Stimulated activated CD8-positive, alpha-beta memory T cell treated with anti-CD3 and anti-CD28 coated beads, Interleukin-7, amount 100 ng/mL, for 4 hours (primary cell): ENCODE measurements at places on chromosomes 16 and 17.

DNA sequence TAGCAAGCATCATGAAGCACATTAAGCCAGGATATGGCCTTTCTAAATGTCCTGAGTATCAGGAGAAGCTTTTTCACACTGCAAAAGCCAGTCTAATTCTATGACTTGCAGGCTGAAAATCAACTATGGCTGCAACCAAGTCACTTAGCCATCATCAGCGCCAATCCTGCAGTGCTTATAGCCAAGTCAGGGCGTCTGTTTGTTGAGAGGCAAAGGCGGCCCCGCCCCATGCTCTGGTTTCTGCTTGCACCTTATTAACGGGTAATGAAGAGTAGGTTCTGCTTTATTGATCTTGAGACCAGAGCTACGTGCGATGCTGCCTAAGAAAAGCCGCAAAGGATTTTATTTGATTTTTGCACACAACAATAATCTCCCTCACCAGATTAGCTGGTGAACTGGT lies 88.4 kb downstream of the CDH13 start:
- DNase-seq: no peak

- DNase-seq: no peak
Measured at GRCh38 chr16:78455861-78456260, 356.4 kb downstream of the WWOX start.

DNA sequence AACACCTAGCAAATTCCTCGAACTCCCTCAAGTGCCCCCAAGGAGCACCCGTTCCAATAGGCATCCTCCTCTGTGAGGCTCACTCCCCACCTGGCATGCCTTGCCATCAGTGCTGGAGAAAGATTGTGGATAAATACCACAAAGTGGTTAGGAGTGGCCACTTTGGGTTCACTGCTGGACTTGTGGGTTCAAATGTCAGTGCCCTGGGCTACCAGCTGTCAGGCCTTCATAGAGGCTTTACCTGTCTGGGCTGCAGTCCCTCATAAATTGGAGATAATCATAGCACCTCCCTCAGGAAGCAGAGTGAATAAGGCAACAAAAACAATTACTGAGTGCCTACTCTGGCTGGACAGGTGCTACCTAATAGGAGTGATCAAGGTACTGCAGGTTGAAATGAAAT lies 1.5 kb upstream of the SYT17 start:
- DNase-seq: no peak

DNA sequence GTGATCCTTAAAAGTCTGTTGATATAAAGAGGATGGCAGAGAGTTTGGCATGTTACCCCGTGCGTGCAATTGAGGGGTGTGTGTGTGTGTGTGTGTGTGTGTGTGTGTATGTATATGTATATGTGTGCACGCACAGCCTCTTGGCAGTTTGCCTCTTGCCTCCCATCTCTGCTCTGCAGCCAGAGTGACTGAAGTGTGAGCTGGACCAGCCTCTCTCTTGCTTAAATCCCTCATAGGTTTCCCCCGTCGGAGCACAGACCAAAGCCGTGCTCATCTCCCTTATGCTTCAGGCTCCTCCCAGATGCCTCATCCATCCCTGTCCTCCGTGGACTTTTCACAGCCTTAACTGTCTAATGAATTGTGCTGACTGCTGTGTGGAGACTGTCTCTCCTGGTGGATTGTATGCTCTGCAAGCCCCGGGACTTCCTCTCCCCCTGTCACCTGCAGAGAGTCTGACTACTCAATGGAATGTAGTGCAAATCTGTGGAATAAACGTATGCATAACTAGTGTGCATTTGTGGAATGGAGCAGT lies 413.5 kb downstream of the CPPED1 start:
- DNase-seq: no peak

- DNase-seq: no peak
Measured at GRCh38 chr17:38672788-38673706, 1.7 kb downstream of the EPOP start.

- peak; percentile 78 for DNase-seq
Measured at GRCh38 chr17:4143563-4144421, 795 bp downstream of the CYB5D2 start.

- DNase-seq: no peak
Measured at GRCh38 chr16:9395958-9396359, 304.5 kb downstream of the HAPSTR1 start.

GRCh38 chr16:29141586-29142324 lies 156.9 kb downstream of the LAT start:
- no peak for DNase-seq

DNA sequence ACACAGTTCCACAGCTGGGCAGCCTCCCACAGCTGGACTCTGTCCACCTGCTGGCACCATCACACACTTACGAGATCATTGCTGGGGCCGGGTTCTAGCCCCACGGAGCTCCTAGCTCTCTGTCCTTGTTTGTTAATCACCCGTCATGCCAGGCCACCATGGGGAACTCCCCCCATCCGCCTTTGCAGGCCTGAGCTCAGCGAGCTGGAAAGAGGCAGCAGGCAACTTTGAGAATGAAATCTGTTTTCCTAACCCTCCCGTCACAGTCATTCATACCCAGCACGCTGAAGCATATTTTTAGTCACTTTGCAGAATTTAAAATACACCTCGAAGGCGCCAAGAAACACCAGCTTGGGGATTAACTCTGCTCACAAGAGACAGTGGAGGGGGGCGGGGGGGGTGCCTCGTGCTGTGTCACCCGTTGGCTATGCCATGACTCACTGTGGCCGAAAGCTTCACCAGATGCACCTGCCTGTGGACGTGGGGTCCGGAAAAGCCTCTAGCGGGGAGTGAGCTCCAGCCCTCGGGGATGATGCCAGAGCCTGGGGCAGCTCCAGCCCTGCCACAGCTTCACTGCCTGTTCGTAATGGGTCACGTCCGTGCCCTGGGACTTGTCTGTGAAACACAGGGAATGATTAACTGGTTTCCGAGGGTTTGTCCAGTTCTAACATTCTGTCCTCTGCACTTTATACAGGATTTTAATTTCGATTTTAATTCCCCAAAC lies 1.4 kb upstream of the SPNS2 start:
- no peak for DNase-seq

DNA sequence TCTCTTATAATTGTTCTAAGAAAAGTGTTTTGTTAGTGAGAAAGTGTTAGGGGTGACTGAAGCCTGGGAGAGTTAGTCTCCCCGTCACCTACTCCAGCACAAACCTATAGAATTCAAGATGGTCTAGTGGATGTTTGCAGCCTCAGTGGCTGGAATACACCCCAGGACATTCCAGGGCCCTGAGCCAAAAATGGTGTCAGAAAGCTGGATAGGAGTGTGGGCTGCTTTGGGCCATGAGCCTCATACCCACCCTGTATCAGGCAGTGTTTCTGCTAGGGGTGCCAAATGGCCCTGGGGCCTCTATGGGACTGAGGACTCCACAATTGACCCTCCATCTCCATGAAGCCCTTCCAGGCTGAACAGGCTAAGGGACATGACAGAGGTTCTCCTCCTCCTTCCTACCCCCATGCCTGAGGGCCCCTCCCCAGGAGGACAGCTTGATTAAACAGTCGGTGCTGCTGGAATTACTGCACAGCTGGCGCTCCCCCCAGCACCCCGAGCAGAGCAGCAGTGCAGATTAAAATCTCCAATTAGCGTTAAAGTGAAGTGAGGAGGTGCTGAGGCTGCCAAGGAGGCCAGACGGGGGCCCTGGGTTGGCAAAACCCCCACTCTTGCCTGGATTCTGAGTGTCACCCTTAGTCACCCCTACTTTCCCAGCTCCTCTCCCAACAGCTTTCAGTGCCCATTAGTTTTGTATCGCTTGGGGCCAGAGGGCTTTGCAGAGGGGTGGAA lies 59.1 kb downstream of the NEUROD2 start:
- no peak for DNase-seq

- DNase-seq: no peak
Measured at GRCh38 chr17:48679385-48680096, 42.8 kb downstream of the PRAC1 start.

DNA sequence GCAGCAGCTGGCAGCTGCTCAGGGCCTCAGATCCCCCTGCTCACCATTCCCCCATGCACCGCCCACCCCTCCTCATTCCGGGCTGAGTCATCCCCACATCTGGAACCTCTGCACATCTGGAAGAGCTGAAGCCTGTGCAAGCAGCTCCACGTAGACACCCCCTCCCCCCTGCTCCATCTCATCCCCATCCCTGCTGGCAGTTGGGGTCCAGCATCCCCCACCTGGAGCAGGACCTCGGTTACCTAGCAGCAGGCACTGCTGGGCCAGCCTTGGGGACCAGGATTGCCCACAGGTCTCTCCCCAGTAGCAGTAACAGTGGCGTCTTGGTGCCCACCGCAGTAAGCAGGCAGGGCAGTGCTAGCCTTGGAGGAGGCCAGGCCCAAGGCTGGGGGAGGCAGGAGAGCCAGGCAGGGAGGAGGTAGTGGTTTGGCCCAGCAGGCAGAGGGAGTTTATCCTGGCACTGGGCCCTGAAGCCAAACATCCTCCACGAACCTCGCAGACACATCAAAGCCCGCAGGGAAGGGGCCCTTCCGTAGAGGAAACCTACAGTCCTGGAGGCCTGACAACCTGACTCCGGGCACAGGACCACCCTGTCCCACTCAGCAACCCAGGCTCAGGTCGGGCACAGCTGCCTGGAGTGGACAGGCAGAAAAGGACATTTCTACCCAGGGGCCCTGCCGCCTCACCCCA lies 7.7 kb upstream of the TMEM92 start:
- DNase-seq: no peak

DNA sequence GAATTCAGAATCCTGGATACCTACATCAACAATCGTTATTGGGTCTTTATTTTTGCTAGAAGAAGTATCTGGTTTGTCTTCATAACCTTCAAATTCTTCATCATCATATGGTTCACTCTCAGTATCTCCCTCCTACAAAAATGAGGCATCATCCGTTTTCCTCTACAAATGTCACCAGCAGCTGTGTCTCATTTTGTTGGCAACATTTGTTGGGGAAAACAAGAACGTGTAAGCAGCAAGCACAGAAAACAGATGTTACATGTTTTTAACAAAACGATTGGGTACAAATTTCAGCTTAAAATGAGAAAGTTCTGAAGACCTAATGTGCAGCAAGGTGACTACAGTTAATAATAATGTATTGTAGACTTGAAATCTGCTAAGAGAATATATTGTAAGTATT lies 8.7 kb downstream of the CCDC47 start:
- DNase-seq: no peak

GRCh38 chr17:66468241-66469087 lies 166.1 kb downstream of the PRKCA start:
- DNase-seq: no peak

DNA sequence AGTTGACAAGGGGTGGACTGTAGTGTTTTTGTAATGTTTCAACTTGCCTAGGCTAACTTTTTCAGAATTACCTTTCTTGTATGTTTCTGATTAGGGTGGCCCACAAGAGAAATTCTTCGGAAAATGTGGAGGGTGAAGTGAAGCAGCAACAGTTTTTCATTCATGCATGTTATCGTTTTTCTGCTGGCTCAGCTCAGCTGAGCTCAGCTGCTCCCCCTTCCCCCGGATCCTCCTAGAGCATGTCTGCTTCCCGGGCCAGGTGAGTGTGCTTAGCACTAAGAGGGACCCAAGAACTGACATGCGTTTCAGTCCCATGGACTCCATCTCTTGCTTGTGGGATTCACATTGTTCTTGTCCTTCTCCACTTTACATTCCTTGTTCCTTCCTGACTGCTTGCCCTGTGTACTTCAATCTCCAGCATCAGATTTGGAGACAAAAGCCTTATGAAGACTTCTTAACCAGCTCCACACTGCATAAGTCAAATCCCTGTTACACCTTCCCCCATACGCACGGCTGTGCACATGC lies 33.6 kb downstream of the SCPEP1 start:
- no peak for DNase-seq

DNA sequence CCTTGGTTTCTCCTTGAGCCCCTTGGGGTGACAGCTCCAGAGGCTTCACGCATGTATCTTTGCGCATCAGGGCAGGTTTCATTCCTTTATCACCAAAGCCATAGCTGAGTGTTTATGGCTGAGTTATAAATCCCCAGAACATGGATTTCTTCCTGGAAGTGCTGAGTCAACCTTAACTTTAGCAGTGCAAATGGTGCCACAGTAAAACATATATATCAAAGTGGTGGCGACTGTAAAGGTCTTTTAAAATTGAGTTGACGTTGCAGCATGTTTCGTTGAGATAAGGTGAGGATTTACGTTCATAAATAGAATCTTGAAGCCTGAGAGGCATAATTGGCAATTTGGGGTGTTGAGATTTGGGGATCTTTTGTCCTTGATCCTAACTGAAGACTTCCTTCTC lies 214.1 kb downstream of the HS3ST4 start:
- no peak for DNase-seq

DNA sequence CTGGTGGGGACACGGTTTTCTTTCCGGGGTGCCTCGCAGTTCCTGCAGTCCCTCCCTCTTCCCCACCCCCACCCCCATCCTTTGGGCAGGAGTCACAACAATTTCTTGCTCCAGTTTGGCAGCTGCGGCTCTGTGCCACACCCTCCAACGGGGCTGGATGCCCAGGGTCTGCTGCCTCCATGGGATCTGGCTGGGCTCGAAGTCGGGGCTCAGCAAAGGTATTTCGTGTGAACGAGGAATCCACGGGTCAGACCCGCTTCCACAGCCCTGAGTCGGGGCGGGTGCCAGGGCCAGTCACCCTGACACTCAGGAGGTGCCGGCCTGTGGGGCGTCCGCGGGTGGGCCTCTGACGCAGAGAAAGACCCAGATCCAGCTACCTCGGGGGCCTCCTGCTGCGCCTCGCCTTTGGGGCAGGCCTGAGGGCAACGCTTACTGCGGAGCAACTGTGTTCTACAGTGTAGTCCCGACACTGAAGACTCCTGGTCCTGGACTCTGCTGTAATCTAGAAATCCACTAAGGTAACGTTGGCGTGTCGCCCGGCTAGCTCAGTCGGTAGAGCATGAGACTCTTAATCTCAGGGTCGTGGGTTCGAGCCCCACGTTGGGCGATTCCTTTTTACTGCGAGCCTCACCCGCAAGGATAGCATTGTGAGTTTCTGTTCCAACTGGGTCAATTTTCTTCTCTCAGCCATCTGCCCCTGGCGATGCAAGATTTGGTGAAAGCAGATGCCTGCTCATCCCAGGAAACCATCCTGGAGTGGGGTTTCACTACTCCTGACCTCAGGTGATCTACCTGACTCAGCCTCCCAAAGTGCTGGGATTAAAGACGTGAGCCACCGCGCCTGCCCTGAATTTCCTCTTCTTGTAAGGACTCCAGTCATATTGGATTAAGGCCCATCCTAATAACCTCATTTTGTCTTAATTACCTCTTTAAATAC lies 12.6 kb upstream of the OR1F1 start:
- no peak for DNase-seq

- DNase-seq: no peak
Measured at GRCh38 chr17:6914711-6915110, 81.1 kb upstream of the ALOX12 start.

GRCh38 chr17:67079491-67079890 lies 35.1 kb downstream of the CACNG1 start:
- DNase-seq: no peak

- no peak for DNase-seq
Measured at GRCh38 chr16:25966172-25967097, 274.7 kb downstream of the HS3ST4 start.

DNA sequence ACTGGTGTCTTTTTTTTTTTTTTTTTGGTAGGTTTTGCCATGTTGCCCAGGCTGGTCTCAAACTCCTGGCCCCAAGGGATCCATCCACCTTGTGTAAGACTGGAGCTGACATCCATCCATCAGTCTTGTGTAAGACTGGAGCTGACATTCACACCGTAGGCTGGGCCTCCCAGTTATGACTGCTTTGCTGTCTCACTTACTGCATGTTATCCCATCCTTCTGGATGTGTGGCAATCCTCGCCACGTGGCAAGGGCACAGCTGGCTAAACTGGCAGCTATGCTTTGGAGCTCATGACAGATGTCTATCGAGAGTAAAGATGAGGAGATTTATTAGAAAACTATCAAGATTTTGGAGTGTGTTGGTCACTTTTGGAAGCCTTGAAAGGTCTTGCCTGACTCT lies 115.1 kb downstream of the ABCA8 start:
- DNase-seq: no peak

- no peak for DNase-seq
Measured at GRCh38 chr16:66652661-66653360, 43.7 kb downstream of the CMTM4 start.
